ENCODE measurements at places on chromosomes 1 and 21. TPM values are rescaled to one million over a fixed set of nuclear protein-coding genes. Genes with fewer than 3 reads are reported as not detected.

Gene ANKRD35
- not detected for total RNA-seq

Gene A3GALT2
- total RNA-seq = not detected

Gene MRPS21
- total RNA-seq = 92.7 TPM

Gene FLG2
- total RNA-seq = not detected

Gene CFHR2
- total RNA-seq = not detected

Gene SH2D5
- total RNA-seq = 1.3 TPM

Gene TSPEAR
- not detected for total RNA-seq

- DNase-seq = no peak
Observed at GRCh38 chr1:3981746-3982505, 81.9 kb upstream of the C1orf174 start.

DNA sequence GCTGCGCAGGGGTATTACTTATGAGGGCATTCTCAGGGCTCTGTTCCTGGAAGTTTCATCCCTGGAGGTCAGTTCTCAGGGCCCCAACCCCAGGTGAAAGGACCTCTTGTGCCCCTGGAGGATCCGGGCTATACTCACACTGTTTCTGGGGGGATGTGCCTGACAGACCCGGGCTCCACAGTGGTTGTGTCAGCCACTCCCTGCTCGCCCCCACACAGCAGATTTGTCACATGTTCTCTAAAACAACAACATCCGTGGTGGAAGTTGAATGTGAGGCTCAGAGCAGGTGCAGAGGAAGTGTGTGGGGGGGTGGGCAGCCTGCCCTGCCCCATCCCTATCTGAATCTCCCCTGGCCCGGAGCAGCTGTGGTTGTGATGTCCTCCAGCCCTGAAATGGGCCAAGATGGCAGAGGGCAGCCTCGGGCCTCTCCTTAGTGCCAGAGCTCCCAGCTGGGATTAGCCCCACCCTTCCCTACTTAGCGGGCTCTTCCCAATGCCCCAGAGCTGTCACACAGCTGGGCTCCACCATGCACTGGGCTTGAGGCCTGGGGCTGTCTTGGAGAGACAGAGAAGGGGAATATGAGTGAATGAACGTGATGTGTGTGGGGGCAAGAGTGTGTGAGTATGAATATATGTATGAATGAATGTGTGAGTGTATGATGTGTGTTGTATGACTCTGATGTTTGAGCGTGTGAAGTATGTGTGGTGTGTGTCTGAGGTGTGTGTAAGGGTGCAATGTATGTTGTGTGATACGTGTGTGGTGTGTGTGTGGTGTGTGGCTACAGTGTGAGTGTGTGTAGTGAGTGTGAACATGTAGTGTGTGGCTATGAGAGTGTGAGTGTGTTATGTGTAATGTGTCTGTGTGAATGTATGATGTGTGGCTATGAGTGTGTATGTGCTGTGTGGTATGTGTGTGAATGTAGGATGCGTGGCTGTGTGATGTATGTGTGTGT lies 1.5 kb upstream of the FCMR start:
- DNase-seq = no peak

DNA sequence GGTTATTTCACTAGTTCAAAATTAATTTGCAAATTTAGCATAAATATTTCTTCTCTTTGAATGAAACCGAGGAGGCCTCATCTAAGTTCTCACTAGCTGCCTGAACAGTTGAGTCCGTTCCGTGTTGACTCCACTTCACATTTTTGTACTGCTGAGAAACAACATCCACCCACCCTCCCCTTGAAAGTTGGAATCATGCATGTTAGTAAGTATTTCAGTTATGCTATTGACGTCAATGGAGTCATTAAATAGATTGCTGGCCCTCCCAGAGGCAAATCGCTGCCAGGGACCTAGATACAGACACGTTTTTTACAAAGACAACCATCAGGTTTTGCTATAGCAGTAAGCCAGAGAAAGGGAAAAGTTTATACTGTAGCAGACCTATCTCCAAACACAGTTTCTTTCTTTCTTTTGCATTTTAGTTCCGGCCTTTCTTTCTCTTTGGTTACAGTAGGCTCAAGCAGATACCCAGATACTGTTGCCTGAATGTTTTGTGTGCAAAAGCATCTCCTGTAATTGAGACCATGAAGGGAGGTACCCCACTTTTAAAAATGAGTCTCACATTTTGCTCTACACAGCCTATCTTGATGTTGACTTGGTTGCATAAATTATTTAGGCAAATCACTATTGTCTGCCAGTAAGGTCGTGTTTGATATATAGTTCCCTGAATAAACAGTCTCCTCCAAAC lies 262.6 kb upstream of the SGIP1 start:
- peak; percentile 94 for DNase-seq

DNA sequence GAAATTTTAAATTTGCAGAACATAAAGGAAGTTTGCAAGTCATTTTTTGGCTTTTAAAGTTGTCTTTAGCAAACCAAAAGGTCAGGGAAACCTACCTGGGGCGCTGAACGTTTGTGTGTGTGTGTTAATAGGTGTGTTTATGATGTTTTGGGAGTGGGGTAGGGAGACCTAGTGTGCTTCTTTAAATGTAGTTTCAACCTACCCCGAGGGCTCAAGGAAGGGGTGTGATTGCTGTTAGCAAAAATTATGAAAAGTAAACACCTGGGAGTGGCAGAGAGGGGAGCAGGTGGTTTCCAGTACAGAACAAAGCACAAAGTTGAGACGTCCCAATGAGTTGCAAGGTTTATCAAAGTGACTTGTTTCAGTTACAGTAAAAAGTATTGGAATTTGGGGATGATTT lies 58.7 kb upstream of the WDR26 start:
- no peak for DNase-seq

DNA sequence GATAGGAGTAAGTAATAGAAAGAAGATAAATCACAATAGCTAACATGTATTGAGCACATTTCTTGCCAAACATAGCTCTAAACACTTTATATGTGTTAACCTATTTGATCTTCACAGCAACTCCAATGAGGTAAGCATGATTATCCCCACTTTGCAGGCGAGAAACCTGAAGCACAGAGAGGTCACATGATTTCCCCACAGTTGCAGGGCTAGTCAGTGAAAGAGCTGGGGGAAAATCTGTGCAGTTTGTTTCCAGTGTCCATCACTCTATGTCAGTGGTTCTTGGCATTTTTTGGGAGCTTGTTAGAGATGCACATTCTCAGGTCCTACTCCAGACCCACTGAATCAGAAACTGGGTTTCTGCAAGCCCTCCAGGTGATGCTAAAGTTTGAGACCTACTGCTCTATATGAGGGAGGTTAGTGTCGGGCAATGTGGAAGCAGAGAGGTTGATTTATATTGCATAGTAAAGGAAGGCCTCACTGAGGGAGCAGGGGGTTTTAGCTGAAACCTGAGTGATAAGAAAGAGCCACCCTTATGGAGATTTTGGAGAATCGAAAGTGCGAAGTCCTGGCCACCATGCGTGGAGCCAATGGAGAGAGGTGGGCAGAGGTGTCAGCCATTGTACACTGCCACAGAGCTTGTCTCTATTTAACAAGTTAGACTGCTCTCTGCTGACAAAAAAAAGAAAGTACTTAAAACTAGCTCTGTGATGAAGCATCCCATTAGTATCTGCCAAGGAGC lies 20.9 kb downstream of the MCOLN3 start:
- no peak for DNase-seq

DNA sequence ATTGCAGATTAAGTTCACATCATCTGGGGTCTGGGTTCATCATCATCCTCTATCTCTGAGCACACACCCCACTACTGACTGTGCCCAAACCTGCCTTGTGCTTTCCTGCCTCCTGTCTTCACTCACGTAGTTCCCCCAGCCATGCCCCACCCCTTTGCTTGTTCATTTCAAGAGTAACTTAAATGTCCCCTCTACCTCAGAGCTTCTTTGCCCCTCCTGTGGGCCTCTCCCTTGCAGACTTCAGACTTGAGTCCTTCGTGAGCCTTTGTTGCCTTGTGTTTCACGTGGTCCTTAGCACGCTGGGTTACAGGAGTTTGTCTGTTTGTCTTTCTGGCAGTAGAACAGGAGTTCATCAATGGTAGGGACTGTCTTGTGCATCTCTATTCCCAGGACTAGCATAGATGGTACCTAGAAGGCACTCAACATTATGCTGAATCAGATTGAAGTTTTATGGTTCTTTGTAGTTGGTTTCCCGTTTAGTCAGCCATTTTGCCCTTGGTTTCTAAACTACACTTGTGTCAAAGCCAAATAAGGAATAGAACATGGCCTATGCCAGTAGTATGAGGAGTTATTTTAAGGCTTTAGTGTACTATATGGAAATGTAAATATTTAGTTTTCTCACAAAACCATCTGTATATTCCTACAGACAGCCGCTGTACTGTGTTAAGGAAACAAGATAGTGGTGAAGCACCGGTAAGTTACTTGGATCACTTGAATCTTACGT lies 86.2 kb downstream of the TTC3 start:
- DNase-seq = no peak

GRCh38 chr1:64240206-64240605 lies 36.8 kb downstream of the UBE2U start:
- DNase-seq = no peak

- DNase-seq = no peak
Observed at GRCh38 chr1:47805921-47806361, 191.2 kb downstream of the TRABD2B start.

GRCh38 chr1:94646786-94647555 lies 105.4 kb upstream of the F3 start:
- peak; percentile 43 for DNase-seq

DNA sequence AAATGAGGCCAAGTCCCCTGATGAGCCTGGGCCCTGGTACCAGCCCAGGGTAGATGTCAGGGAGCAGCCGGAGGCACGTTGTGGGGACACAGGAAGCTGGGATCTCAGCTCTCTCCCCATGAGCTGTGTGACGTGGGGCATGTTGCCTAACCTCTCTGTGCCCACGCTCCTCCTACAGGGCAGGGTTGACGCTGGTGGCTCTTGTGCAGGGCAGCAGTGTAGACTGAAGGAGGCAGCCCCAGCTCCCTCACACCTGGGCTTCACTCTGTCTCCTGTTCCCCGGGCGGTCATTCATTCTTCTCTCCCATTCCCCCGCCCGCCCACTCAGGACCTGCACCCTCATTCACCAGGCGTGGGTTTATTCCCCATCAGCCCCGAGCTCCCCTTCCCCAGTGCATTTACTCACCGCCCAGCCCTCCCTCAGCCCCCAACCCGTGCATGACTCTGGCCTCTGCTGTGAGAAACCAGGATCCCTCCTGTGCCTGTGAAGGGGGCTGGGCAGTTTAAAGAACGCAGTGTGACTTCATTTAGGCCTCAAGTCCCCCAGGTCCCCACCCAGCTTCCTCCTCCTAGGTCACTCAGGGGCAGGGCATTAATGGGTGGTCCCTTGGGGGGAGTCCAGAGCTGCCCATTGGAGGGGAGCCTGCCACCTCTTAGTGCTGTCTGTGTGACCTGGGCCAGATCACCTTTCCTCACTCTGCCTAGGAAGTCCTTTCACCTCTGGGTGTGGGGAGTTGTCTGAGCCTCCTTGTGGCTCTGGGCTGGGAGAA lies 285.7 kb downstream of the PTPRU start:
- DNase-seq = no peak

DNA sequence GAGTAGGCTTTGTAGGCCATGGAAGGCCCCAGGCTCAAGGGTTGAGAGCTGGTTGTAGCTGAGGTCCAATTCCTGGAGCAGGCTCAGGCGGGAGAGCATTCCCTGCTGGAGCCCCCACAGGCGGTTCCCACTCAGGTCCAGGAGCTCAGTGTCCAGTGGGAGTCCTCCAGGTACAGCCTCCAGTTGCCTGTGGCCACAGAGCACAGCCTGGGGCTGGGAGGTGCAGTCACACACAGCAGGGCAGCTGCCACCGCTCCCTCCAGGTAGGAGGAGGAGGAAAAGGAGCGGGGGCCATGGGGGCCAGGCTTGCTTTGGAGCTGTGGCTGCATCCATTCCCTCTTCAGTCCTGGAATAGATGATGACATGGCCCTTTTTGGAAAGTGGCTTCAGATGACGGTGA lies 2.8 kb downstream of the LINGO4 start:
- no peak for DNase-seq

- no peak for DNase-seq
Observed at GRCh38 chr1:242120432-242120831, 121.5 kb upstream of the MAP1LC3C start.

- DNase-seq = no peak
Observed at GRCh38 chr21:31420354-31420753, 76.3 kb upstream of the TIAM1 start.

GRCh38 chr1:119186471-119186870 lies 46.0 kb upstream of the WARS2 start:
- no peak for DNase-seq

DNA sequence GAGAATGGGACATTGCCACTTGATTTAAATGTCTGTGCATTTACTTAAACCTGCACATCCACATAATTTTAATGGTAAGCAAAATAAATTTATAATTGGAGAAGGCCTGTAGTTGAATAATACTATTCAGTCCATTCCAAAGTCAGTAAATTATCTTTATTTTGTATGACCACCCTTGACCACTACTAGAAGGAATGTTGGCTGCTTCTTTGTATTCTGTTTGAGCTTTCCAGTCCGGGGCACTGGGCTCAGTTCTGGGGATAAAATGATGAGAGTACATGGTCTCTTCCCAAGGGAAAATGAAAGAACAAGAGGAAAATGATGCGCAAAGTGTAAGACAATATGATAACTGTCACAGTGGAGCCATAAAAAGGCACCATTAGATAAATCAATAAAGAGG lies 98.9 kb downstream of the CRB1 start:
- DNase-seq = no peak

- peak; percentile 98 for DNase-seq
Observed at GRCh38 chr1:109620841-109621286, 1.2 kb downstream of the AMPD2 start.

GRCh38 chr1:146035048-146035423 lies 13.5 kb upstream of the HJV start:
- peak; percentile 43 for DNase-seq

GRCh38 chr1:56329970-56330369 lies 249.4 kb downstream of the PLPP3 start:
- DNase-seq = no peak

DNA sequence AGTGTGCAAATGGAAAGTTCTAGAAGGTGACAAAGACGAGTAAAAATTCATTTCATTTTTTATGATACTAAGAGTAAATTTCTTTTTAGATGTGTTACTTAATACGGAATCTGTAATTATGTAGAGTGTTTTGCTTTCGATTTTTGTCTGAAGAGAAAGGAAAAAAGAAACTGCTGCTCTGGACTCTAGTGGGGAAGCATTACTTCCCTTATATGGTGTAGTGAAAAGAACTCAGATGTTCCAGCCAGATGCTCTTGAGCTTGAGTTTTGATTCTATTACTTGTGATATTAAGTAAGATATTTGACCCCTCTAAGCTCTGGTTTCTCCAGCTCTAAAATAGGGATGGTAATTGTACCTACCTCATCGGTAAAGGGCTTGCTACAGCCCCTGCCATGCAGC lies 12.2 kb upstream of the GPR161 start:
- DNase-seq = no peak

GRCh38 chr21:41136286-41136685 lies 31.7 kb upstream of the BACE2 start:
- DNase-seq = no peak

GRCh38 chr1:41024953-41025352 lies 3.4 kb upstream of the SLFNL1 start:
- DNase-seq = no peak

GRCh38 chr1:205677167-205677566 lies 3.1 kb downstream of the SLC45A3 start:
- no peak for DNase-seq
